ENCODE measurements at places on chromosomes 6 and 20.

DNA sequence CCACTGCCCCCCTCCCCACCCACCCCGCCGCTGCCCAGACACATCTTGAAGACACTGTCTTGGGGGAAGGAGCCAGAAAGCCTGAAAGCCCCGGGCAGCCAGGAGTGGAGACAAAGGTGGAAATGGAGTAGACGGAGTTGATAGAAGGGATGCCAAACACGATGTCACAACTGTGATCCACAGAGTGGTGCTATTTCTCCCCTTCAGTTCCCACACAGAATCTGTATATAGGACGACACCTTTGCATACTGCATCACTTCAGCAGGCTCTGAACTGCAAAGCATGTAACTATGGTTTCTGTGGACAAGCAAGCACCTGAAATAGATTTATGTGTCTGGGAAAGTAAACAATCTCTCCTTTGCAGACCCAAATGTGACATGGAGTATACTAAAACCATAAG is 56.4 kb upstream of the F13A1 start:
- no peak for DNase-seq

DNA sequence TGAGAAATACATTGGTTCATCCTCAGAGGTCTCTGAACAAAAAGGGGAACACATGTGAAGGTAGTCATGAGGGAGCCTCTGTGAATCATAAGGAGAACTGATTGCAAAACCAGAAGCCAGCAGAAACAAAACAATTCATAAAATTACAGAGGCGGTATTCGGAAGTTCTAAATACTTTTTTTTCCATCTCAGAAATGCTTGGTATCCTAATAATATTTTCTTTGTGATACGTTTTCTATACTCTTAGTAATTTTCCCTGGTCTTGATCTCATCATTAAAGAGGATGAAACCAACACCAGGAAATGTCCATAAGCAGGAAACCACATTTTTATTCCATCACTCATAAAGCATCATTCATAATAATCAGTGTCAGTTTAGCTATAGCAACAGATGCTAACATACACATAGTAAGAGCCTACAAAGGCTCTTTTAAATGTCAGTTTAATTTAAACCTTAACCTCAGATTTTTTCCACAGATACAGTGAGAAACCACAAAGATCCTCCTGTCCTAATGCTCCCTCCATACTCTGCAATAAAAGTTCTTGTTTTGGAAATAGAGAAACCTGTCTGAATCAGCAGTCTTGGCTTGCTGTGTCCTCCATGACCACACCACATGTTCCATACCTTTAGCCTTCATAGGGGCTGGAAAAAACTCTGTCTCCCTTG is 29.2 kb downstream of the SGK1 start:
- DNase-seq: no peak

DNA sequence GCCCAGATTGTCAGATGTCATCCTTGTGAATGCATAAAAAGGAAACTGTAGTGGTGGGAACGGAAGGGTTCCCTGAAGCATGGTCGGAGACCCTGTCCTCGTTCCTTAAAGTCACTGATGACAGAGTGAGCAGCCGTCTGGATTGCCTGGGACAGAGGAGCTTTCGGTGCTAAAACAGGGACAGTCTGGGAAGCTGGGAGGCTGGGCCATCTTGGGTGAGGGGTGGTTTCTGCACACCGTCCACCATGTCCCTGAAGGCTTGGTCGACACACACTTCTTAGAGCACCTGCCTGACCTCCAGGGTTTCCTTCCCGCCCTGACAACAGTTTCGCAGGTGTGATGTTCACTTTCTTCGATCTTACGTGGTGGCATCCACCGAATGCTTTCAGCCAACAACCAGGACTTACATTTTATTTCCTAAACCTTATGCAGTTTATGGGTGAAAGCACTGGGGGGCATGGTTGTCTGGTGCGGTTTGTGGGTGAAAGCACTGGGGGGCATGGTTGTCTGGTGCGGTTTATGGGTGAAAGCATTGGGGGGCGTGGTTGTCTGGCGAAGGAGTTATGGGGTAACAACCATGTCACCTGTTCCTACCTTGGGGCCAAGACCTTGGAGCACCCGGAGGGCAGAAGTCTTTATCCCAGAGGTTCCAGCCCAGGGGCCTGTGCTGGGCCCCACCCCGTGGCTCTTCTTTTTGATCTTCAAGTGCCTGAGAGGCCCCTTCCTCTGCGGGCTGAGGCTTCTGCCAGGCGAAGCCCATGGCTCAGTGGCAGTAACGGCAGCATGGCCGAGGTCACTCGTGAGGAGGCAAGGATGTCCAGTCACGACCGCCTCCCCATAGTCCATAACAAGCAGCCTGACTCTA is 81.7 kb upstream of the FRMD1 start:
- DNase-seq: no peak

DNA sequence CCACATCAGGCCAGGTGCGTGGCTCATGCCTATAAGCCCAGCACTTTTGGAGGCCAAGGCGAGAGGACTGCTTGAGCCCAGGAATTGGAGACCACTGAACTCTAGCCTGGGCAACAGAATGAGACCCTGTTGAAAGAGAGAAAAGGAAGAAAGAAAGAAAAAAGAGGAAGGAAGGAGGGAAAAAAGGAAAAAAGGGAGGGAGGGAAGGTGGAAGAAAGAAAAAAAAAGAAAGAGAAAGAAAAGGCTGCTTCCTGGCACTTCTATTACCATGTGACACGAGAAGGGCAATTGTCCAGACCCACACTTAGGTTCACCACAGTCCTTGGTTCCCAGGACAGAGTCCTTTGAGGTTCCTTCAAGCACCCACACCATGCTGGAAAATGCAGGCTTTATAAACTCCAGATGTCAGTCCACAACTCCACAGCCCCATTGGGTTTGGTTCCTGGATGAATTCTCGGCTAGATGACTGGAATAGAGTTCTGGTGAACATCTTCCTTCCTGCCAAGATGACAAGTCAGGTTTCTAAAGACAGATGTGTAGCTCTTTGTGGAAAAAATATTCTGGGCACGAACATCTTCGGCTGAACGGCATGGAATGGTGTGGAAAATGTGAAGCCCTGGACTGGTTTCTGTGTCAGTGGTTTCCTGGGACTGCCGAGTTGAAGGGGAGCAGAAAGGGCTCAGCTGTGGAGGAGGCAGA is 32.5 kb downstream of the NT5E start:
- DNase-seq: no peak

DNA sequence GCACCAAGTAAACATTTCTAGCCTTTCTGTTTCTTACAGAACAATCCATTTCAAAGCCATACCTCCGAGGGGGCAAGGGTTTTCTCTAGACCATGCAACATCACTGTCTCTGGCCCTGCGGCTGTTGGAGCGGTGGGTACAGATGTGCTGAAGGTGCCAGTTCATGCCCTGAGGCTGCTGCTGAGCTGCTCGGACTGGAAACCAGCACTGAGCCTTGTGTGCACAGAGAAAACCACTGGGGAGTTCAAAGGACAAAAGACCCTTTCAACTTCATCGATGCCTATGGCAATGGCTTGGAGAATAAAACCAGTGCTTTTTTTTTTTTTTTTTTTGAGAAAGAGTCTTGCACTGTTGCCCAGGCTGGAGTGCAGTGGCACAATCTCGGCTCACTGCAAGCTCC is 93.3 kb upstream of the IYD start:
- no peak for DNase-seq

DNA sequence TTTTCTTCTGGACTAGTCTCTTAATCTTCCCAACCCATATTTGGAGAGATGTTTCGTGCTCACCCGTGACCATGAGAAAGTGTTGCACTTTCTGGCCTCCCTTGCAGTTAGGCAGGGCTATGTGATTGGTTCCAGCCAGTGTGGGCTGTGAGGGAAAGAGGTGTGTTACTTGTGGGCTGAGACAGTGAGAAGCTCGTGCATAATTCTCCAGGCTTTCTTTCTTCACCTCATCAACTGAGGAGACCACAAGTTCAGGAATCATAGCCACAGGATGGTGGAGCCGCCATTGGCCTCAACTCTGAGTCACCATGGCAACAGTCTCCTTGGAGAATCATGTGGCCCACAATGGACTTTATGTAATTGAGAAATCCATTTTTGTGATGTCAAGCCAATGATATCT is 57.5 kb upstream of the FUCA2 start:
- DNase-seq: no peak

GRCh38 chr6:155247618-155248007 is 16.2 kb upstream of the CLDN20 start:
- no peak for DNase-seq

GRCh38 chr6:100126790-100127484 is 132.9 kb upstream of the MCHR2 start:
- DNase-seq: no peak

DNA sequence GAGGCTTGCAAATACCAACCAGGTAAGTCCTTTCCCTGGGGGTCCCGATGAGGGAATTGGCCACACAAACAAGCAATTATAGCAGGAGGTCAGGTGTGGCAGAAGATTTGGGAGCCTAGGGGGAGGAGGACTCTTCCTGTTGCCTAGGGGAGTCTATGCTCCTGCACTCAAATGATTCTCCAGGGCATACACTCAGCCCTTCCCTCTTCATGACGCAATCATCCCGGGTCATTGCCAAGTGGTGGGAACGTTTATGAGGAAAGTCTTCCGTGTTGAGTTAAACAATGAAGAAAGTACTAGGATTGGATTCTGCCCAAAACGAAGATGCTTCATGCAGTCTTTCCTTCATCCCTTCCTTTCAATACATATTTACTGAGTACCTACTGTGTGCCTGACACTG is 186.5 kb upstream of the TSHZ2 start:
- DNase-seq: no peak

- DNase-seq: no peak
Observed at GRCh38 chr6:65289491-65289890, 417.5 kb downstream of the EYS start.

GRCh38 chr6:12037798-12038197 is 25.7 kb downstream of the HIVEP1 start:
- DNase-seq: no peak

GRCh38 chr20:25297141-25297905 is 49.4 kb downstream of the PYGB start:
- DNase-seq: no peak

GRCh38 chr6:12150812-12151432 is 138.8 kb downstream of the HIVEP1 start:
- no peak for DNase-seq

DNA sequence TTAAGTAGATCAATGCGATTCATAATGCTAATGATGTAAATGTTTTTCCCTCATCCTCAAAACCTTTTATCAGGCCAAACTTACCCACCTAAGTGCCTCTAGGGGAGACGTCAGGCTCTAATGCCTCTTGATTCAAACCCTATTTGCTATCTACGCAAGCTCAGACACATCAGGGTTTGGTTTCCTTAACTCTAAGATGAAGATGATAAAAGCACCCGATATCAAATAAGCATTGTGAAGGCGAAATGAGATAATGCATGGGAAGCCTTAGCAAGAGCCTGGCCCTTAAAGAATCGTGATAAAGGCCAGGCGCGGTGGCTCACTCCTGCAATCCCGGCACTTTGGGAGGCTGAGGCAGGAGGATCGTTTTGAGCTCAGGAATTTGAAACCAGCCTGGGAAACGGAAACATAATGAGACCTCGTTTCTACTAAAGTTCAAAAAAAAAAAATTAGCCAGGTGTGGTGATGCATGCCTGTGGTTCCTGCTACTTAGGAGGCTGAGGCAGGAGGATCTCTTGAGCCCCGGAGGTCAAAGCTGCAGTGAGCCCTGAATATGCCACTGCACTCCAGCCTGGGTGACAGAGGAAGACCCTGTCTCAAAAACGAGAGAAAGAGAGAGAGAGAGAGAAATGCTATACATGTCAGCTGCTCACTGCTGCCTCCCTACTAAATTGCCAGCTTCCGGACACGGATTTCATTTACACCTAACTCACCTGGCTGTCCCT is 13.5 kb downstream of the CNKSR3 start:
- no peak for DNase-seq

DNA sequence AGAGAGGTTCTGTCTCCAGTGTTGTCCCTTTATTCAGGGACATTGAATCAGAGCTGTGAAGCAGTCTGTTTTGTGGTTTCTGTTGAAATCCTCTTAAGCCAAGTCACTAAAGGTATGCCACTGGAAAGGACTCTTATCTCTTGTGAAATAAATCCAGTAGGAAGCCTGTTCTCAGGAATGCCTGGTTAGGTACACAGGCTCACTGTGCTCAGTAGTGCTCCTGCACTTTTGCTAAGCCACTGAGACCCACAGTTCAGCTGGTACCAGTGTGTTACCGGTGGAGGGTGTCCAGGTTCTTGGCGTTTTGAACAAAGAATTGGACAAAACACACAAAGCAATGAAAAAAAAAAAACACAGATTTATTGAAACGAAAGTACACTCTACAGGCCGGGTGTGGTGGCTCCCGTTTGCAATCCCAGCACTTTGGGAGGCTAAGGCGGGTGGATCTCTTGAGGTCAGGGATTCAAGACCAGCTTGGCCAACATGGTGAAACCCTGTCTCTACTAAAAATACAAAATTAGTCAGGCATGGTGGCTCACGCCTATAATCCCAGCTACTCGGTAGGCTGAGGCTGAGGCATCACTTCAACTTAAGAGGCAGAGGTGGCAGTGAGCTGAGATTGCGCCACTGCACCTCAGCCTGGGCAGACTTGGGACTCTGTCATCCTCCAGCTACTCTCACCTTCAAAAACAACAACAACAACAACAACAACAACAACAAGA is 186.1 kb downstream of the JARID2 start:
- DNase-seq: no peak

- DNase-seq: no peak
Observed at GRCh38 chr20:25032065-25032477, 25.9 kb downstream of the ACSS1 start.

DNA sequence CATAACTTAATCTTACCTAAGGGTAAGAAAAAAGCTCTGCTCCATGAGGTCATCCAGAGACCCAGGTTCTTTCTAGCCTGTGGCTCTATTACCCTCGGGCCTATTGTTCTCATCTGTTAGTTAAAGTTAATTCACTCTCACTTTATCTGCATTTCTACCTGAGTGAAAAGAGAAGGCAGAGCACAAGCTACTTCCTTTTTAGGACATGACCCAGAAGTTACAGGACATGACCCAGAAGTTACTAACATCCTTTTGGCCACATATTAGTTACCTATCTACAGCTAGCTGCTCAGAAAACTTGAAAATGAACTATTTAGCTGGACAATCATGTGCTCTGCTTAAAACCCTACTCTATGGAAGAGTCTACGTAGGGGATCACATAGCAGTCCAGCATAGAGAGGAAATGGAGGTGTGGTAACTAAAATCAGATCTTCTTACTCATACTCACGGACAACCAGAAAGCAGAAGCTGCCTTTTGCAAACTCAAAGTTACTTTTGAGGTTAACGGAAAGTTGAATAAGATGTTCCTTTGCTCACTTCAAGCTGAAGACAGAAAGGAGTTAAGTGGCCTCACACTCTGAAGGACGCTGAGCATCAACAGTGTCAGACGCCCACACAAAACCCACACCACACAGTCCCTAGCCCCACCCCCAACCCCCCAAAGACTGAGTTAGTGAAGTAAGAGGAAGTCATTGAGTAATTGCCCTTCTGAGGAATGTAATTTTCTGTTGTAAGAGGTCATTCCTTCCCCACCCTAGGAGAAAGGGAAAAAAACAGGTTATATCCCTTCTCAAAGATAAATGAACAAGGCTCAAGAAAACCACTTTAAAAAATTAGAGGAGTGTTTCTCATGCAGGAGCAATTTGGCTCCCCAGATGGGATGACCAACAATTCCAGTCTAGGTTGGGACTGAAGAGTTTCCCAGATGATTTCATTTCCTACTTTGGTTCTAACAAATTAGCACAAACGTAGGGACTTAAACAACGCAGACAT is 45.9 kb upstream of the TAB2 start:
- DNase-seq: peak; percentile 34

- DNase-seq: no peak
Observed at GRCh38 chr6:170533792-170534191, 19.3 kb downstream of the PSMB1 start.

GRCh38 chr20:38165966-38166702 is 1.1 kb upstream of the TGM2 start:
- DNase-seq: no peak
